NCI-H1105 treated with DMSO at 0.1 percent for 48 hours (cell line): ENCODE measurements at places on chromosomes 2 and 18.

- no peak for DNase-seq
Observed at GRCh38 chr2:172295677-172296076, 131.7 kb upstream of the ITGA6 start.

DNA sequence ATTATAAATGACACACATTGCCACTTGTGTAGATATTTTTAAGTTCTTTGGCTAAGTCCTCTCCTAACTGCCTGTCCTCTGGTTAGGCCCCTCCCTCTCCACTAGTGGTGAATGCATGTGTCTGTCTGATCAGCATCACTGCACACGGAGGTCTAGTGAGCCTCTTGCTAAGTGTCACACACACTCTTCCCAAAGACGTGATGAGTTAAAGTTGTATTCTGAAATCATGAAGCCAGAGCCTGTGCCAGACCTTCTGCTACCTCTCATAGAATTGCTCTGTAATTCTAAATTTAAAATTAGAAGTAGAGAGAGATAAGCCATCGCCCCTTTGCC lies 41.3 kb downstream of the RALB start:
- no peak for DNase-seq

DNA sequence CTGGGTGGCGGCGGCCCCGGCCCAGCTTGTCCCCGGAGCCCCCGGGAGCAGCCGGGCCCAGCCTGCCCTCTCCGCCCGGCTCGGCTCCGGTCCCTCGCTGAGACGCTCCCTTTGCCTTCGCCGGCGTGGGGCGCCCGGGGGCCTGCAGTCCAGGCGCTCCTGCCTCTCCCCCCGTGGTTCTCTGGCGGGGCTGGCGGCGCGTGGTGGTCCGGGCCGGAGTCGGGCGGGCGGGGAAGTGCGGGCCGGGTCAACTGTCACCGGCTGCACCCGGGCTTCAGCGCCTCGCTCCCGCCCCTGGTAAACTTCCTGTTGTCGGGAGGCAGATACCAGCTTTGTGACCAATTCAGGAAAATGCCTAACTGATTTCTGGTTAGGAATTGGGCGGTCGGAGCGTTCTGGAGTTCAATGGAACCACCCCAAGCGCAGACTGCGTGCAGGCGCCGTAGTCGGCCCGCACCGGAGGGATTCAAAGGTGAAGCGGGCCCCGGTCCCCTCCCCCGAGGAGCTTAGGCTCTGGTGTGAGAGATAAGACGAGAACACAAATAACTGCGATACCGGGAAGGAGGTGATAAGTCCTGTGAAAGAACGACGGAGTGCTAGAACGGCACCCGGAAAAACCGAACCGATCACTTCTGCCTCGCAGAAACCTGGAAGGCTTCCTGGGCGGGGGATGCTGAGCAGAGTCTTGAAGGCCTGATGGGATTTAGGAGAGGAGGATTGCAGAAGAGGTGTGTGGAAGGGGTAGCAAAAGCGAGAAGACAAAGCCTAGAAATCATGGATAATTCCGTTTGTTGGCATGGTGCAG lies 891 bp downstream of the CAB39 start:
- no peak for DNase-seq

GRCh38 chr2:105778080-105778607 lies 33.4 kb downstream of the NCK2 start:
- DNase-seq, result no peak

DNA sequence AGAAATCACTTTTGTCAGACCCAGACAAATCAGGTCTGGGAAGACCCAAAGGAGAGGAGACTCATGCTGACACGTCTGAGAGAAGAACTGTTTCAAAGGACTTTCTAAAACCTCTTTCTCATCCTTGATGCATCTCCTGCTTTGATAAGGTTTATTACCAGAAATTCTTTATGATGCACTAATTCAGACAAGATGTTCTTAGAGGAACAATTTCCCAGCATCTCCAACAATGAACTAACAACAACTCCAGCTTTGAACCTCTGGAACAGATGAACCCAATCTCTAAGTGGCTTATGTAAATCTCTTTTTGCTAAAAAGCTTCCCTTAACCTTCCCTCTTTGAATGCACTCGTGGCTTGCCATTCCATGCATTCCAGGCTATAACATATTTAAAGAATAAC lies 15.9 kb upstream of the SERPINB11 start:
- DNase-seq, result no peak

DNA sequence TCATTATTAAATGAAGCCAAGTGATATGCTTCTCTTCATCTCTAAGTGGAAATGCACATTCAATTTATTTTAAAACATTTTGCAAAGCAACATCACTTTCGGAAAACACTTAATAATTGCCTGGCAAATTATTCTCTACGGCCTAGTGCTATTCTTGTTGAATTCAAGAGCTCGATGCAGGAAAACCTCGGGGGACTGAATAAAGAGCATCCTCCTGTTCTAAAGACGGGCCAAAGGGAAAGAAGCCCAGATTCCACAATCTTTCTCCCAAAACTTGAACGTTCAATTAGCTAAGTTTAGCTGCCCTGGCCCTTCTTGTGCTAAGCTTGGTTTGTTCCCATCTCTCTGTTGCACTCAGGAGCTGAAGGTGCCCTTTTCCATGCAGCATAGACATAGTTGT lies 23.2 kb upstream of the SEH1L start:
- DNase-seq, result no peak

DNA sequence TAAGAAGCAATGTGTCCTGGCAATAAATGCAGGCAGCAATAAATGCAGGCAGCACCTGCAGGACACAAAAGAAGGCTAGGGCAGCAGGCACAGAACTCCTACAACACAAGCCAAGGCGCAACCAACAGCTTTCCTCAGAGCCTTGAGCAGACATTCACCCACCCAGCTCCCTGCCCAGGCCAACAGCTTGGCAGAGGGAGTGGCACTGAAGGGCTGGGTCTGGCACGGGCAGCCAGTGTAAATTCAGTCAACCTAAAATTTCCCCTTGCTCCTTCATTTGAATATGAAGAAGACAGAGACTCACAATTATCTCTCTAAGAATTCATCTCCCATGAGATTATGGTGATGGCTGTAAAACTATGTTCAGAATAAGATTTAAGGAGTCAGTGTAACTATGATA lies 35.4 kb downstream of the AAK1 start:
- DNase-seq, result no peak

- DNase-seq, result no peak
Observed at GRCh38 chr18:45363196-45363595, 252.1 kb upstream of the SLC14A2 start.

DNA sequence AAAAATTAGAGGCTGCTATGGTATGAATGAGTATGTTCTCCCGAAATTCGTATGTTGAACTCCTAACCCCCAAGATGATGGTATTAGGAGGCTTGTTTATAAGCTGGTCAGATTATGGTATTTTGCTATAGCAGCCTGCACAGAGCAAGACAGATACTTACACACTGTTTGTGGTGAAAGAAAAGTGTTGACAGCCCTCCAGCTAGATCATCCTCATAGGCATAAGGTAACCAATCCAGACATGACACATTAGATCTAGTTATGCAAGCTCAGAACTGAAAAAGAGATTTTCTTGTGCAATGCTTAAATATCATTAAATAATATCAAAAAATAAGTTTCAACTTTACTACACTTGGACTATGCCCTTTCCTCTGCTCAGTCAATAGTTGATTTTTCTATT lies 107.1 kb downstream of the ABCA12 start:
- DNase-seq, result no peak

GRCh38 chr2:158756976-158757375 lies 38.1 kb upstream of the DAPL1 start:
- no peak for DNase-seq

DNA sequence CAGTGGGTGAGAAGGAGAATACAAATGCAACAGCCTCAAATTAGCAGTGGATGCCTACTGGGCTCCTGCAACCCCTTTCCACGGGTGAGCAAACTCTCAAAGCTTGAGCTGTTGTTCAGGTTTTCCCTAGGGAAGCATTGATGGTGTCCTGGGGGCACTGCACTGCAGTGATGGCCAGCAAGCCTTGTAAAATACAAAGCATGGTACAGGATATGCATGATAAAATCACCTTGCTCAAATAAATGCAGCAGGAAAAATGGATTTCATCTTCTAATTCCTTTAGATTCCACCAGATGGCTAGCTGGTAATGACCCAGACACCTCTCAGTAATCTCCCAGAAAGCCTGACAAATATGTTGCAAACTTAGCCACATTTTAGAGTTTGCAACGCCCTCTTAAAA lies 698.2 kb downstream of the TRIB2 start:
- DNase-seq, result no peak

DNA sequence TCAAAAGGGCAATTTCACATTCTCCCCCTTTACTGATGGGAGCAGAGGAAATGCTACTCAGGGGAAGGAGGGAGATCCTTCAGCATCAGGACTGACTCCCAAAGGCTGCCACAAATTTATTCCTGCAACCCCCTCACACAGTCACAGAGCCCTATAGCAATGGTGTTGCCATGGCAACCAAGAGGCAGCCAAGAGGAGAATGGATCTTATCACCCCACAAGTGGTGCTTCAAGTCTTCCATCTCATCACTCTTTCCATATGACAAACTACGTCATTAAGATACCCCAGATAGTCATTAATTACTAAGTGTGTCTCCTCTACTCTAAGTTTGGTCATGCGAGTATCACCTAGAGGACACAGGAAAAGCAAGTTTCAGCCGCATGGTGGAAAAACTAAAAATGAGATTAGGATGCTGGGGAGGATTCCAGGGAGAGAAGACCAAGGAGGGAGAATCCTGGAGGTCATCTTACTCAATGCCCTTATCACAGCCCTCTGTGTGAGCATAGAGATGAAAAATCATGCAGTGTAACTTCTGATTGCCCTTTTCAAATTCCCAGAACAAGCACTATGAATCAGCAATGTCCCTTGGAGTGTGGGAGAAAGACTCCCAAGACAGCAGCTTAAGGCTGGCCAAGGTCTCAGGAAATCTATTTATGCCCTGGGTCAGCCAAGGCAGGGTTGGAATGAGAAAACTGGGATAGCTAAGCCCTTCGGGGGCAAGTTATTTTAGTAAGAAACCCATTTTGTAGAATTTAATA lies 885.7 kb upstream of the KLHL29 start:
- DNase-seq, result peak; percentile 7

DNA sequence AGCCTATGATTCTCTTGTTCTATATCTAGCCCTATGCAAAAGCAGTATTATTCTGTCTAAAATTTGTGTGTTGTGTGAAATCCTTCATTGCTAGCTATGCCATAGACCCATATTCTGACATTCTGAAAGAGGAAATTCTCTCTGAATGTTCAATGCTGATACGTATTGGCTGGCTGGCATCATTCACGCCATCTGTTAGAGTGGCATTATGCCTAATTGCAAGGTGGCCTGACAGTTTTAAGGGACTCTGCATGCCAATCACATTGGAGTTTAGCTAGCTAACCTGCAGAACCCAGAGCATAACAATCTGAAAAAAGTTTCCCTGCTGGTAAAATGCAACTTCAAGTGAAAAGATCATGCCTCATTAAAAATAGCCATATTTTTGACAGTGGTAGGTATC lies 316.0 kb downstream of the SOX11 start:
- no peak for DNase-seq

DNA sequence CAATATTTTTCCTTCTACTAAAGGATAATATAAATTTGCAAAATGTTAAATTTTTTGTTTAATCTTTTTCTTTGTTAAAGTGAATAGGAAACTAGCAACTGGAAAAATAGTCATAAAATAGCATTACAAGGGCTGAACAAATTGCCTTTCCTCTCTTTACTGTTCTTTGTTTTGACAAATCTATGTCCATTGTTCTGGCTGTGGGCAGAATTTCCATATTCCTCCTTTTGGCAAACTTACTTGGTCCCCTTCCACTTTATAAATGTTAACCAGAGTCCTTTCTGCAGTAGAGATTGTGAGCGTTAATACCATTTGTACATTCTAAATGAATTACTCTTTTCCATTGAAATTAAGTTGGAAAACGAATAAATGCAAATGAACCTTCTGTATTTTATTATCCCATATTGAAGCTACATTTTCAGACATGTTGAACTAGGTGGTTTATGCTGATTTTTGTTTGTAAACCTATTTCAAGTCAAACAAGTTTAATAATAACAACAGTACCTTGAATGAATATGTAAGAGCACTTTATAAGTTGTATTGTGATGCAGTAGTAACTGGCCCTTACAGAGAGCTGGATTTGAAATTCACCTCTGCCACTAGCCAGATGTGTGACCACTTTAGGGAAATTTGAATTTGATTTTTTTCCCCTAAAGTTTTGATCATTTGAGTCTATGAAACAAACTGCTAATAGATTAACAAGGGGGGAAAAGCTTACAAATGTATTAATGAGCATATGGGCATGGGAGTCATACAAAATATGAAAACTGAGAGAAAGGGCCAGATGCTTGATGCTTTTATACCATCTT lies 3.3 kb downstream of the RNF125 start:
- no peak for DNase-seq

DNA sequence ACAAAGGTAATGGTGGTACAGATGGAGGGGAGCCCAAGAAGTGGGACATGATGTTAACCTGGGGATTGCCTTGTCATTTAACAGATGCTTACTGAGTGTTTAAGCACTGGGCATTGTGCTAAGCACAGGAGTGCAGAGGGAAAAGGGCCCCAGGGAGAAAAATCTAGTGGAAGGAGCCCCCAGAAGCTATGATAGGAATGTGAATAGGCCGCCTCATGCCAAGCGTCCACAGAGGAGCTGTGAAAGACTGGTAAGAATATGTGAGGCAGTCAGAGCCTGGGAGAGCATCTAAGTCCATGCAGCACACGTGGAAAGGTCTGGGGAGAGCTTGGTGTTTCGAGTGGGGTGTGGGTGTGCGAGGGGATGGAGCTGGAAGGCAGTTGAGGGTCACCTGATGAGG lies 5.5 kb downstream of the ZNF532 start:
- no peak for DNase-seq

DNA sequence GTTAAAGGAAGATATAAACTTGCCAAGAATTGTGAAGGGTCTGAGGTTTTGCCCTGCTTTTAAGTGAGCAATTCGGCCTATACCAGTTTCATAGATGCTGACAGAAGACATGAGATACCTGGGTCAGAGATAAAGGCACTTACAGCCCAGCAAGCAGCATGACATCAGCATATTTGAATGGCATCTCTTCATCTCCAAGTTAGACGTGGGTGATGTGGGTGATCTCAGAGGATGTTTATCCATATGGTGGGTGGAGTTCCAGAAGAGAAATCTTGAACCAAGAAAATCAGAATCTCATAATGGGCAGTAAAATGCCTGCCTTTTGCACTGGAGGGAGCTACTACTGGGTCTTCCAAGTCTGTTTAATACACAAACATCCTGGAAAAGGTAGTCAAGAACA lies 44.7 kb downstream of the GYPC start:
- no peak for DNase-seq

- DNase-seq, result no peak
Observed at GRCh38 chr2:186427970-186428369, 58.1 kb upstream of the ZC3H15 start.

DNA sequence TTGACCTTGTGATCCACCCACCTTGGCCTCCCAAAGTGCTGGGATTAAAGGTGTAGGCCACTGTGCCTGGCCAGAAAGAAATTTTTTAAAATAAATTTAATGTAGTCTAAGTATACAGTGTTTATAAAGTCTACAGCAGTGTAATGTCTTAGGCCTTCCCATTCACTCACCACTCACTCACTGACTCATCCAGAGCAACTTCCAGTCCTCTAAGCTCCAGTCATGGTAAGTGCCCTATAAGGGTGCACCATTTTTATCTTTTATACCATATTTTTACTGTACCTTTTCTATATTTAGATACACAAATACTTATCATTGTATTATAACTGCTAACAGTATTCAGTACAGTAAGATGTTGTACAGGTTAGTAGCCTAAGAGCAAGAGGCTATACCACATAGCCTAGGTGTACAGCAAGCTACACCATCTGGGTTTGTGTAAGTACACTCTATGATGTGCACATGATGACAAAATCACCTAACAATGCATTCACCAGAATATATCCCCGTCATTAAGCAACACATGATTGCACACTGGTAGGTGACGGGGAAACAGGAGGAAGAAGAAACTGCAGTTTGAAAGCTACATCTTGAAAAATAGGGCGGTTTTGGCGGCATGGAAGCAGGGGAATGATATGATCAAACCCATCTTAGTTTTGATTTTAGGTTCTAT lies 105.1 kb upstream of the ITGB6 start:
- no peak for DNase-seq
